ENCODE measurements at places on chromosomes 6 and 20. TPM values are rescaled to one million over a fixed set of nuclear protein-coding genes. Genes with fewer than 3 reads are reported as not detected.

Gene FAM217A
- total RNA-seq: not detected

Gene GJA10
- not detected for total RNA-seq

Gene DLK2
- 46.1 TPM for total RNA-seq

Gene SLC52A3
- 221 TPM for total RNA-seq

Gene RNF8
- 42.4 TPM for total RNA-seq

Gene JARID2
- 35.4 TPM for total RNA-seq

Gene NRM
- 7.3 TPM for total RNA-seq

DNA sequence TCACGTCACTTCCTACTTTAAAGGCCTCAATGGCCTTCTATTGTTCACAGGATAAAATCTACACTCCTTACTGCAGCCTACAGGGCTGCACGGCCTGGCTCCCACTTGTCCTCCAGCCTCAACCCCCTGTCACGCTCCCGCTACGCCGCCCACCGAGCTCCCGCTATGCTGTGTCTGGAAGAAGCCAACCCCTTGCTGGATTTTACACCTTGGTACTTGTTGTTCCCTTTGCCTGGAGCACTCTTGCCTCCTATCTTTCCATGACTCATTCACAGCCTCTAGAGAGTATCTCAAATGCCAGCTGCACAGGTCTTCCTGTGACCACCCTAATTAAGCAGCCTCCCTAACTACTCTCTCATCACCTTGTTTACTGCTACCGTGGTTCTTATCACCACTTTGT lies 259.9 kb downstream of the PRKN start:
- DNase-seq: no peak

DNA sequence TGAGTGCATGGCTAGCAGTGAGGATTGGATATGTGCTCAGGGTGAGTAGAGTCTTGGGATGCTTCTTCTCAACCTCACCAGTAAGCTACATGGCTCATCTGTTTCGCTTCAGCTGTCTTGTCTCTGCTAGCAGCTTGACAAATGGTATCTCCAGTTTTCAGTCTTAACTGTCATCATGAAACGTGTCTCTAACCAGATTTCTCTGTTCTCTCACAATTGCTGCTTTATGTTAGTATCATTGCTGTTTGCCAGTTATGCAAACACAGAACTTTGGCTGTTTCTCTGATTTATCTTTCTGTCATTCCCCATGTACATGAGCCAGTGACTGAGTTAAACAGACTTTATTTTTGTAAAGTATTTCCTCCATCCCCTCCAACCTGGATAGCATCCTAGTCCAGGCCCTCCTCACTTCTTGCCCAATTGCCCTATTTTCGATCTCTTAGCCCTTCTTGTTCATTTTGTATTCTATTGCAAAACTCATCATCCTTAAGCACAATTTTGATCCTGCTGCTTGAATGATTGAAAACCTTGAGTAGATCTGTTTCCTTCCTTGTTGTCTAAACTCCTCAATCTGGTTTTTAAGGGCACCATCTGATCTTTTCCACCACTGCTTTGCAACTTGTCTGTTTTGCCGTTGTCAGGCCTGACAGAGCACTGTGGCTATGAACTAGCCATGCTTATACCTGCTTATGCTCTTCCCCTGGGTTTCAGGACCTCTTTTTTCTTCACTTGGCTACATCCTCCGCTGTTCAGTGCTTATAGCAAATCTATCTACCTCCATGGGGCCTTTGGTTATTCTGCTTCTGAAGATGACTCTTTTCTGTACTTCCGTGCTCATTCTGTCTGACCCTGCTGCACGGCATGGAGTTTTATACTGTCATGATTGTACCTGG lies 37.7 kb upstream of the ADIG start:
- no peak for DNase-seq

DNA sequence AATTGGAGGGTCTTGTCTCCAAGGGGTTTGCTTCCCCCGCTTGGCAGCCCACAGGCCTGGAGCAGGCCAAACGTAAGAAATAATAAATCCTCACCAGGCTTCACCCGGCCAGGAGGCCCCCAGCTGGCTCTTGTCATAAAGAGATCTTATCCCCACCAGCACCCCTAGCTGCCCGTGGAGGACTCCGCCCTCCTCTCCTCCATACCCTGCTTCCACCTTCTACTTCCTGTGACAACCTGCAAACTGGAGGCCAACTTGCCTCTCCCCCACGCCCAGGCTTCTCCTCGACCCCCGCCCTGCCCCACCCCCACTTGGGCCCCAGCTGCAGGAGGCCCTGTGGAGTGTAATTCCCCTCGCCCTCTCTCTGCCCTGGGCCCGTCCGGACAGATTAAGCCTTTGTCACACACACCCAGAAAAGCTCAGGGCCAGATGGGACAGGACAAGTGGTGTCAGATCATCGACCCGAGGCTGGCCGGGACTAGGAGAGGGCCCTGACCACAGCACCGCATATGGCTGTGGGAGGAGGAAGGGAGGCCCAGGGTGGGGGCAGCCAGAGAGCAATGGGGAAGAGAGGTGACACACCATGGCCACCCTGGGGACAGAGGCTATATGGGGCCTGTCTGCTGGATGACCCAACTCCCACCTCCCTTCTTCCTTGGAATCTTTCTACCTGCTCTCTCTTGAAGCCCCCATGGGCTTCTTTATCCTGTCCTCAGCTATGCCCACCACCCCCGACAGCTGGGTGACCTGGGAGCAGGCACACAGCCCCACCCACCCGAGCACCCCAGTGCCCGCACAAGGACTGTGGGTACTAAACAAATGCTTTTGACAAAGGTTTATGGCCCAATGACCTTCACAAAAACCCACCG lies 3.9 kb downstream of the NOL4L start:
- no peak for DNase-seq

GRCh38 chr6:18422136-18422535 lies 35.0 kb downstream of the RNF144B start:
- no peak for DNase-seq

DNA sequence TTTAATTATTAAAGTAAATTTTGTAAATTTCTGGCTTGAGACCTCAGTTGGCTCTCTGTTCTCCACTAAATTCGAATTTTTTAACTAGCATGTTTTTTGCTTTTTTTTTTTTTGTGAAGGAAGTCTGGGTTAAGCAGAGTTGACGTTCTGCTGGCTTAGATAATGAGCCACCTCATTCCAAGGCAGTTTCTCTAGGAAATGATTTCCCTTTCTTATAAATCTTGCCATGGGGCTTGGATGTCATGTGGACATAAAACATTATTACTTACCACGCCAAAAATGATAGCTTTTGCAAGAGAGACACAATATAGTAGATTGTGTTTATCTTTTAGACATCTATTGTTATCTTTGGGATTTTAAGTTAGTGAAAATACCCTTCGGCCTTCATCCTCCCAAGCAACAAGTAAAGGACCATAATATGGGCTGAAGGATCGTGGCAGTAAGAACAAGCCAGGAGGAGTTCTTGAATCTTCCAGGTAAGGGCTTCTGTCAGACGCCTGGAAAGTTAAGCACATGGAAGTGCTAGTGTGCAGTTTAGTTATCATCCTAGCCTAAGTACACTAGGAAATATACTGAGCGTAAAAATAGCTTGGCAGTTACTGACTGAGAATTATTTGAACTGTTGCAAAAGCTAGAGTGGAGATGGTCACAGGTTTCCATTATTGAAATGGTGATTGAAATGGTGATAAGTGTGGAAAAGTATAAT lies 30.7 kb downstream of the ADGRG6 start:
- DNase-seq: no peak

- no peak for DNase-seq
Observed at GRCh38 chr6:170293341-170294231, 2.7 kb upstream of the DLL1 start.

DNA sequence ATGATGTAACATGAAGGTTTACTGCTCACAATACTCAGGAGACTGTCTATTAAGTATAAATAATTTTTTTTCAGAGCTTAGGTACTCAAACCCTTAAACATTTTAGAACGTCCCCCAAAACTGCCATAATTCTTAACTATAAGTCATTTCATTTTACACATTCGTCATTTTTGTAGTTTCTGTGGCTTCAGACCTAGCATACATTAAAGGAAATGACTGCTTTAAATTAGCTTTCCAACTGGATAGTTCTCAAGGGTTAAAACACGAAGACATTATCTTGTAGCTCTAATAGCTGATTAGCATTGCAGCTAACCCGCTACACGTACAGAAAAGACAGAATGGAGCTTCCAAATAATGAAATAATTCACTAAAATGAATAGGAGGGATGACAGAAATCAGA lies 24.9 kb upstream of the PLN start:
- no peak for DNase-seq

- DNase-seq: peak; percentile 32
Observed at GRCh38 chr6:14129575-14129974, 12.0 kb downstream of the CD83 start.

- DNase-seq: no peak
Observed at GRCh38 chr20:6341491-6341890, 218.7 kb upstream of the FERMT1 start.

DNA sequence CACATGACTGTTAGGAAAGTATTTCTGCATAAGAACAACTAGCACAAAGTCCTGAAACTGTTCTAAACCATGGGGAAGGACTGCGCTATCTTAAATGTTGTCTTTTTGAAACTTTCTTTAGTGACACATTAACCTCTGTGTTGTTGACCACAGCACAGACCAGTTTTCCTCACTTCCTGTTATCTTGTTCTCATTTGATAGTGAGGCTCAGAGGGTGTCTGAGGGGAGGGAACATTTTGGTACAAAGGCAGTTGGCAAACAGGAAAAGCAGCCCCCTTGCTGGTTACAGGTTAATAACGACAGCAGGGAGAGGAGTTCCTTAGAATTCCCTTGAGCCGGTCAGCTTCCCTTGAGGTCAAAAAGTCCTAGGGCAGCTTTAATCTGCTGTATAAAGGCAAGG lies 143.5 kb upstream of the BMP2 start:
- no peak for DNase-seq

DNA sequence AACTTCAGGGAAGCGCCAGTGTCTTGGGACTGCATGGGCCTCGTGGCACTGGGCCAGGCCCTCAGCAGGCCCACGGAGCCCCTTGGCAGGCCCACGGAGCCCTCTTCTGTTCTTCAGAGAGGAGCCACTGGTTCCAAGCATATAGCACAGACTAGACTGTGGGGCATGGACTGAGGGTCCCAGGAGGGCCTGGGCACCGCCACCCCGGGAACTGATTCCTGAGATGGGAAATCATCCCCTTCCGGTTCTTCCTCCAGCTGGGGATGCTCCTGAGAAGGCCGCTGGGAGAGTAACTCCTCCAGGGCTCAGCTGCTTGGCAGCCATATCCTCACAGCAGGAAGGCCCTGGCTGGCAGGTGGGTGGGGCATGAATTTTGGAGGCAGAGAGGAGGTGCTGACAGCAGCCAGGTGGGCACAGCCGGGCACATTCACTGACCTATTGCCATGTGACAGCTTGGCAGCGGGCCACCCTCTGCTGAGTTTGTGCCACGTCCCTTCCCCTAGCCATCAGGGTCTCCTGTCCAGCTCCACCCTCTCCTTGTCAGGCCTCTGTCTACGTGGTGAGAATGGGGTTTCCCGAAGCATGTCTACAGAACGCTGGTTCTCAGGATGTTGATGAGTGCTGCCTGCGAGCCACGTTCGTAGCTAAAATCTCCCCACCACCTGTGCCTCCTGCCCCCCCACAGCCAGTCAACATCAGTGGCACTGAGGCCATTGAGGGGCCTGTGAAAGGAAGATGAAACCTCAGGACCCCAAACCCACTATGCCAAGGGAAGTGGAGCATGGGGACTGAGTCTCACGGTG lies 152.1 kb downstream of the TAF4 start:
- no peak for DNase-seq

DNA sequence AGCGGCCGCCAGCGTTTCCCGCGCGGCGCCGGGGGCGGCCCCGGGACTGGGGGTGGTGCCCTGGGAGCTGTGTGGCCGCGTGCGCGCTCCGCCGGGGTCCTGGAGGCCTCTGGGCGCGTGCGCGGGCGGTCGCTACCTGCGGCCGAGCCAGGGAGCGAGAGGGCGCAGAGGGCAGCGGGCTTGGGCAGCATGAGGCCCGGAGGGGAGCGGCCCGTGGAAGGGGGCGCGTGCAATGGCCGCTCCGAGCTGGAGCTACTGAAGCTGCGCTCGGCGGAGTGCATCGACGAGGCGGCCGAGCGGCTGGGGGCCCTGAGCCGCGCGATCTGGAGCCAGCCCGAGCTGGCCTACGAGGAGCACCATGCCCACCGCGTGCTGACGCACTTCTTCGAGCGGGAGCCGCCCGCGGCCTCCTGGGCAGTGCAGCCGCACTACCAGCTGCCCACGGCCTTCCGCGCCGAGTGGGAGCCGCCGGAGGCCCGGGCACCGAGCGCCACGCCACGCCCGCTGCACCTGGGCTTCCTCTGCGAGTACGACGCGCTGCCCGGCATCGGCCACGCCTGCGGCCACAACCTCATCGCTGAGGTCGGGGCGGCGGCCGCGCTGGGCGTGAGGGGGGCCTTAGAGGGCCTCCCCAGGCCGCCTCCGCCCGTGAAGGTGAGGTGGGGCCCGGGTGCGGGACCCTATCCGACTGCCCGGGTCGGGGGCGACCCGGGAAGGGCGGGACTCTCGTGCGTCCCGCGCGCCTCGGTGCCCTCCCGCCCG lies at the start of gene PM20D2:
Gene PM20D2, plus strand, starts transcription at position 100 of the 762 bp plus-strand sequence. Its CDS starts 90 bp downstream, at position 190.
- peak; percentile 60 for DNase-seq
